ENCODE measurements at places on chromosomes 7 and 10.

DNA sequence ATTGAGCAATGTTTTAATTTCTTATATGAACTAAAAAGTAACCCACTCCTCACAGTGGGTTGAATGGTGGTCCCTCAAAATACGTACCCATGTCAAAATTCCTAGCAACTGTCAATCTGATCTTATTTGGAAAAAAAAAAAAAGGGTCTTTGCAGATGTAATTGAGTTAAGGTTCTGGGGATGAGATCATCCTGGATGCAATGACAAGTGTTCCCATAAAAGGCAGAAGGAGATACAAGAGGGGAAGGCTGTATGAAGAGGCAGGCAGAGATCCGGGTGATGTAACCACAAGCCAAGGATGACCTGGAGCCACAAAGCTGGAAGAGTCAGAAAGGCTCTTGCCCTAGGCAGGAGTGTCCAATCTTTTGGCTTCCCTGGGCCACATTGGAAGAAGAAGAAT lies 516.3 kb upstream of the MKI67 start:
- DNase-seq = no peak

DNA sequence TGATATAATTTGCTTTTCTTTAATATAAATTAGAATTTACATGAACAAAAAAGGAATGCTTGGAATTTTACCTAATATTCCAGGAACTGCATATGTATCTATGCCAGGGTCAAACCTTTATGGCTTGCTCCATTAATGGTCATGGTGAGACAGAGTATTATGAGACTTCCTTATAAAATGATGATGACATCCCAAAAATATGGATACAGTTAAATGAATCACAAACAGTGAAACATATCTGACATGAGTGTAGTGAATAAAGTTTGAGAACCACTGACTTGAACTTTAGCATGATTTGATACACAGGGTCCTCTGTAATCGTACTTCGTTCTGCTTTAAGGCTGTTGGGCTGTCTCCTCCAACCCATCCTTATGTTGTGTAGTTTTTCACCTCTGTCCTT lies 51.8 kb downstream of the MARCHF5 start:
- no peak for DNase-seq

DNA sequence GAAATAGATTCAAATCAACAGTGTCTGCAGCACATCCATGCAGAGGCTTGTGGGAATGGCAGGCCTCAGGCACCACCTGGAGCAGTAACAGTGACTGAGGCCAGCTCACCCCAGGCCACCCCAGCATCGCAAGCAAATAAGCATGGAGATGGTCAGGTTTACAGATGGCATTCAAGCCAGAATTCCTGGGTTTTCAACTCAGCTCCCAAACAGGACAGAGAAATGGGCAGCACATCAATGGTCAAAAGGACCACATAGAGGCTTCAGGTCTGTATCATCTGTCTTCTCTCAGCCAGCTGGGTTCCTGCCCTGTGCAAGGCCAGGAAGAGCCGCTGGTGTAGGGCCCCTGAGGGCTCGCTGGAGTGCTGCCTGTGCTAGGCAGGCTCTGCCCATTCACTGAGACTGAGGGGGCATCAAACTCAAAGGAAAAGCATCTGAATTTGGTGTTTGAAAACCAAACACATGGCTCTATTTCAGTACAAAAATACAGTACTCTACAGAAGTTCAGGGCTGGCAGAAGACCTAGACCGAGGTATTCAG lies 112.5 kb downstream of the KMT2E start:
- no peak for DNase-seq

DNA sequence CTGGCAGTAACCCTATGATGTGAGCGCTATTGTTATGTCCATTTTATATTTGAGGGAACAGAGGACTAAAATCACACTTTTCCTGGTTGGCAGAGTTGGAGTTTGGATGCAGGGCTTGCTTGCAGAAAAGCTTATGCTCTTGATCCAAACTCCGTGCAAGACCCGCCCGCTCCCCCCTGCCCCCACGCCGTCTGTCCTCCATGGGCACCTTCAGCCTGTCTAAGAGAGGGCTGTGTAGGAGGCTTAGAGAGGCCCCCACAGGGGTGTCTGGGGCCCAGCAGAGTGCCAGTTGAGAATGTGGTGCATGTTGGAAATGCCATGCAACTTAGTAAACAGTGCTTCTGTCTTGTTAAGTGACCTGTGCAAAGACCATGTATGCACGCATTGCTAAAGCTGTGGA lies 170.5 kb upstream of the NPY start:
- no peak for DNase-seq

Measured in H1 (cell line).